ENCODE measurements at places on chromosomes 5 and 9.

DNA sequence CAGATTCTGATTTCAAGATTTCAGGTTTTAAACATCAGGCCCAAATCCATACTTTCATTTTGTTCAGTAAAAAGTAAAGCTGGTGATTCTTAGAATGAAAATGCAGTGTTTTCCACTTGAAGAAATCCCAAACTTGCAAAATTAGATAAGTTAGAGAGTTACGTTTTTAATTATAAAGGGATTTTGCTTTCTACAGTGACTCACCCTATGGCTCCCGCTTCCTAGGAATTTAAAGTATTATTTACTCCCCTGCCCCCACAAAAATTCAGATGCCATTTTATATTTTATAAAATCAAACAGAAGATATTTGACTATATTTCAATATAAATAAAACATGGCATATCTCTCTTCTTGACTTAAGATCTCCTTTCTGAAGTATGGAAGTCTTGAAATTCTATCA lies 402.9 kb downstream of the ZSWIM6 start:
- no peak for DNase-seq

DNA sequence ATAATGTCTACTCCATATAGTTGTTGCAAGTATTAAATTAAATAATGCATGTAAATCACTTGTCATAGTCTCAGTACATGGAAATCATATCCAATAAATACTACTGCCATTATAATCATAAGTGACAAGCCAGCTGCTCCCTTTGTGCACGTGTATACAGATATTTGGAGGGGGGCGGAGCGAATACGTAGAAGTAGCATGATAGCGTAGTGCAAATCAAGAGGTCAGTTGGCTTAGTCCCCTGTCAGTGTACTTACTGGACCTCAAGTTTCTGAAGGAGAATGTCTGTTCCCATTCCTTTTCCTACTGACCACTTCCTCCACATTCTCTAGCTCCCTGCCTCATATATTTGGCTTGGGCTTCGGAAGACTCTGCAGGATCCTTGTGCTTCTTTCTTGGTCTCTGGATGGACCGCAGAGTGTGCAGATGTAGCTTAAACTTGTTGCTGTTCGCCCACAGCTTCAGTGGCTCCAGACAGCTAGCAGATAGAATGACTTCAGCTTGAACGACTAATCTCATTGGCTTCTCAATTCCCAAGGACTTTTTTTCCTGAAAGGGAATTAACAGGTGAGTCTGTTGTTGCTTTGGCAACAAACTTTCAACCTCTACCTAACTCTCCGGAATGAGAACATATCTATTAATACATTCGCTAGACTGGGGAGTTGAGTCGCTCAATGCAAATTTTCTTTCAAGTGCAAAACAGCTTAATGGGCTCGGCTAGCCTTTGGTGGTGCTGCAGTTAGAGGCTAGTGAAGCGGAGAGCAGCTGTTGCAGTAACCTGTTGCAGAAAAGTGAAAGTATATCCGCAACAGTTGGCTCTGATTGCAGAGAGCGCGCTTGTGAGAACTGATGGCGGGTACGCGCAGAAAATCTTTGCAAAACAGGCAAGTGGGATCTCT lies at the start of gene PCDHB1:
Gene PCDHB1, plus strand, starts transcription at position 753 of the 899 bp plus-strand sequence. Its CDS starts 97 bp downstream, at position 850.
- DNase-seq: no peak

GRCh38 chr9:10265153-10265631 lies 347.6 kb downstream of the PTPRD start:
- DNase-seq: no peak

DNA sequence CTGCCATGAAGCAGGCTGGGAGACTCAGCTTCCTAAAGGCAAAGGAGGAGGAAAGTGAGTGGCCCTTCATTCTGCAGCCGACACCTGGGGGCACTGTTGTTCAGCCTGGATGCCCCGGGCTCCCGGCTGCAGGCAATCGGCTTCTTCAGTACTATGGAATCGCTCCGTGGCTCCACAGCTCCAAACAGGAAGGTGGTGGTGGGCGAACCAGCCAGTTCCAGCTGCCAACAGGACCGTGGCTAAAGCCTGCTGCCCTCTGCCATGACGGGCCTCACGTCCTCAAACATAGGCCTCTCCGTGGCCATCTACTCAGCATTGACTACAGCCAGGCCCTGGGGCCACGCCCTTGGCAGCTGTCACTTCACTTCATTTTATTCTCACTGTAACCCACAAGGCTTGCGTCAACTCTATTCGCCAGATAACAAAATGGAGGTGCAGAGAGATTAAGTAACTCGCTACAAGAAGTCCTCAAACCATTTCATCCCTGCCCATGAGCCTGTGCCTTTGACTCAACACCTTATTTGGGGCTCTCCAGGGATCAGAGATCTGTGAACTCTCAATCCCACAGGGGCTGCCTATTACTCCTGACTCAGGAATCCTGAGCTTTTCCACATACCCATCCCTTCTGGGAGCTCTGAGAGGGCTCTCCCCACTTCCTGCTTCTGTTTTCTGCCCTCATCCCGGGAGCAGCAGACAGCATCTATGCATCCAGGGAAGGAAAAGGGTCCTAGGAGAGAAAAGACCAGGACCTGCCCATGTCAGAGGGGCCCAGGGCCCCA lies 38.0 kb downstream of the PAX5 start:
- no peak for DNase-seq

DNA sequence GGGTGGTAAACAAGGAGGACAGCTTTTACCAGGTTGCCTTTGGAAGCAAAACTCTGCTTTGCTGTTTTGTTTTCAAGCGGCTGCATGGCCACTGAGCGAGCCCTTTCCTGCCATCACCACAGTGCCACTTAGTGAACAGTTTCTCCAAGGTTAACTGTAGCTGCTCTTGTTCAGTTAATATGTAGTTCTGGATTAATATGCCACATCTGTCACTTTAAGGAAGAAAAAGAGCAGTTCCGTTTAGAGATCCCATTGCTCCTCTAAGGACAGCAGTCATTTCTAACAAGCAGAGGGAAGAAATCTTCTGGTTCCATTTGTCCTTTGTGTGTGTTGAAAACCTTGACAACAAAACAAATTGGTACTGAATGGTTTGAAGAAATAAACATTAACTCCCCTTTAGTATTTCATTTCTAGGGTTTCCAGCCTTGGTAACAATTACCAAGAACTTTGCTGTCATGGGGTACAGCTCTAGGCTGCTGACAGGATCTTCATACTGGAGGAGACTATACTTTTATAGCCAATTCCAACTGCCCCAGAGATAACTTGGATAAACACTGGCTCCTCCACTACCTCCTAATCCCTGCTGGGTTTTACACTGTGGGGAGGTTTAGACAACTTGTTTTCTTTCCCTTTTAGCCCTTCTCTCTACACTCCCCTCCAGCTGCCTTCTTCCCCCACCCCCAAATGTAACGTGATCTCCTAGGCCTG lies 10.3 kb upstream of the ABL1 start:
- no peak for DNase-seq

DNA sequence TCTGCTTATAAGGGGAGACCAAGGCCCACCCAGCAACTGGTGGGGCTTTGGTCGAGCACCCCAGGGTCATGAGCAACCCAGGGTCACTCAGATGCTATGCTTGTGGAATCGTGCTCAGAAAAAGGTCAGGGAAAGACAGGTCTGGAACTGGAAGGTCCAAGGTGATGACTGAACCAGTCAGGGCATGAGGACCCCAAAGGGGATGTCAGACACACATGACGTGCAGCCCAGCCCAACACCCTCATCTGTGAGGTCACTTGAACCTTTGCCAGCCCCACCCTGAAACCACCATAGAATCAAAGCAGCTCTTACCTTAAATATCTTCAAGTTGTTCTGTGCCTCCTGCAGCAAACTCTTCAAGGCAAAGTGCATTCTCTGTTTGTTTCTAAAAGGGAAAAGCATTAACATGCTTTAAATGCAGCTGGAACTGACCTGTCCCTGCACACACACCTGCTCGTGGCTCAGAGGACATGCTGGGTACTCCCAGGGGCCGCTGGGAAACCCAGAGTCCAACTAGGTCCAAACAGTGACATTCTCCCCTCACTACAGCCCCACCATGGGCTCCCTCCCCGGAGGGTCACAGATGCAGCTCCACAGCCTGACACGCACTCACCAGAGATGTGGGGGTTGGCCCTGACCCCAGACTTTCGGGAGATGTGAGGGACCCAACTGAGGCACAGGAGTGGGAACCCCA lies 29.4 kb downstream of the IPPK start:
- DNase-seq: no peak

DNA sequence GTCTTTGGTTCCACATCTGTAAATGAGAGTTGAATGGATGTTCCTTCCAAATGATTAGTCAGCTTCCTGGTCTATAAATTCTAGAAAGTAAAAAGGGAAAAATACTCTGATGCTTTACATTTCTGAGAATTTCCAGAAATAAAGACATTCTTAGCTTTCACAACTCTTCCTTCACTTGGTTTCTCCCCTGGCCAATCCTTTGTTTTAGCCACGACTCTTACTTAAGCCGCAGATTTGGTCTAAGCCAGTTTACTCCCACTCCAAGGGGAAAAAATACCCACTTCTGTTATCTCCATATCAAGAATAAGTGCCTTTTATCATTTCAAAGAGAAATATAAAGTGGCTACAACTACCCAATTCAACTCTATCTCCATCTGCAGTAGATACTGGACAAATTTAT lies 29.7 kb downstream of the PWWP2A start:
- DNase-seq: no peak

DNA sequence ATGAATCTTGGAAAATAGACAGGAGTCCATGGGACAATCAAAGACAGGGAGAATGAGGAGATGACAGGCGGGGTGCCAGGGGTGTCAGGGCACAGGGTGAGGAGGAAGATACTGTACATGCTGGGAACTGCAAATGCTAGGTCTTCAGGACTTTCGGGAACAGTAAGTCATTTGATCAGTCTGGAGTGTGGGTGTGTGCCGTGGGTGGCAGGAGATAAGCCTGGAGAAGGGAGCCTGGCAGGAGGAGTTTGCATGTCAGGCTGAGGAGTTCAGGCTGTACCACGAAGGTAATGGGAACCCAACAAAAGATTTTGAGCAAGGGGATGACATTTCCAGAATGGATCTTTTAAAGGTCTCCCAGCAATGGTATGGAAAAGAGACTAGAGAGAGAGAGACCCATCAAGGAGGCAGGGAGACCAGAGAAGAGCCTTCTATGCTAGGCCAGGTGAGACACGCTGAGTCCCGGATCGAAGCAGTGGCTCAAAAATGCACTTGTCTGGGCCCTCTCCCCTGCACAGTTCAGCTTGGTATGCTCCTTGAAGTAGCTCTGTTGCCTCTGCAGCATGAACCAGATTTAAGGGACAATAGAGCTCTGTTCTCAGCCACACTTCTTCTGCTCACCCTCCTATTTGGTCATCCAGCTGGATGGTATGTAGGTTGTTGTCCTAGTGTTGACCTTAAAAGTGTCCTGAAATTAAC lies 77.0 kb upstream of the FER start:
- no peak for DNase-seq

DNA sequence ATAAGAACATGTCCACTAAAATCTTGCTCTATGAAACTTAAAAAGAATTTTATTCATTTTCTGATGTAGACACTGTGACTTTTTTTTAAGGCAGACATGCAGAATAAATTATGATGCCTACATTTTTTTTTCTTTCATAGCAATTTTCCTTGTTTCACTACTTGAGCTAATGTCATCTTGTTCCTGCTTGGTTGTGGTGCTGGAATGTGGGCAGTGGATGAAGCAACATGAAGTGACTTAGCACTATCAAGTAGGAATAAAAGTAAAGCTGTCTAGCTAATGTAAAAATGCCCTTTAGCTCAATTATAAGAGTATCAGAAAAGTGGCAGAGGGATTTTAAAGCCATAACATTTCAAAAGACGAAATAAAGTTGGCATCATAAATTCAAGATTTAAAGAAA lies 191.0 kb downstream of the ADAMTS6 start:
- no peak for DNase-seq

- no peak for DNase-seq
Measured at GRCh38 chr9:69188975-69189374, 14.9 kb downstream of the TJP2 start.

DNA sequence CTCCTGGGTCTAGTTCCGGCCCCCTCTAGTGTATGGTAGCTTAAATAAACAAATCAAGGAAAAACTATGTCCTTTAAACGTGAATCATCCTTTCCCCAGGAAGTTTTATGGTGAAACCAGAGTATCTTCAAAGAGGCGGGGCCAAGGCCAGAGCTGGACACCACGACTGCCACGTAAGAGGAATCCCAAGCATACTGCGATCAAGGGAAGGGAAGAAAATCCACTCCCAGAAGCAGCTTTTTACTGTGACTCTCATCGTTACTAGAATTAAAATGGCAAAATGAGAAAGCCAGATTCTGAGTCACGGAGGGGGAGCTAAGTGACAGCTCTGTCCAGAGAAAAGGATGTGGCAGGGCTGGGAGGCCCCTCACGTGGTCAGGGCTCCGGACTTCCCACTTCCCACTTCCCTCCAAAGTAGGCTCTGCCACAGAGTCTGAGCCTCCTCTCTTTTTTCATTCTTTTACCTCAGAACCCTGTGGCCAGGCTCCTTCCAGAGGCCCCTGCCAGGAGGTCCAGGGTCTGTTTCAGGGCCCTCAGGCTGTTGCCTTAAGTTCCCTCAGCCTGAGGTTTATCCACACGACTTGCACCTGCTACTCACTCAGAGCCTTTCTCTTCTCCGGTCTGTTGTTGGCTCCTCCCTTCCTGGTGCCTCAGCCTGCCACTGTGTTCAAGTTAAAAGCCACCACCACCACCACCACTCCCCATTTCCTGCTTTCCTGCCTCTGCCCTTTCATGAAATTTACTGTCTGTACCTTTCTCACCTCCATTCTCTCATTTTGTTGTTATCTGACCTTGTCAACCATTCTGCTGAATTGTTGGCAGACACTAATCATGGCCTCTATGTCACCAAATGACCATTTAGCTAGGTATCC lies 1.4 kb upstream of the GLRX start:
- no peak for DNase-seq

DNA sequence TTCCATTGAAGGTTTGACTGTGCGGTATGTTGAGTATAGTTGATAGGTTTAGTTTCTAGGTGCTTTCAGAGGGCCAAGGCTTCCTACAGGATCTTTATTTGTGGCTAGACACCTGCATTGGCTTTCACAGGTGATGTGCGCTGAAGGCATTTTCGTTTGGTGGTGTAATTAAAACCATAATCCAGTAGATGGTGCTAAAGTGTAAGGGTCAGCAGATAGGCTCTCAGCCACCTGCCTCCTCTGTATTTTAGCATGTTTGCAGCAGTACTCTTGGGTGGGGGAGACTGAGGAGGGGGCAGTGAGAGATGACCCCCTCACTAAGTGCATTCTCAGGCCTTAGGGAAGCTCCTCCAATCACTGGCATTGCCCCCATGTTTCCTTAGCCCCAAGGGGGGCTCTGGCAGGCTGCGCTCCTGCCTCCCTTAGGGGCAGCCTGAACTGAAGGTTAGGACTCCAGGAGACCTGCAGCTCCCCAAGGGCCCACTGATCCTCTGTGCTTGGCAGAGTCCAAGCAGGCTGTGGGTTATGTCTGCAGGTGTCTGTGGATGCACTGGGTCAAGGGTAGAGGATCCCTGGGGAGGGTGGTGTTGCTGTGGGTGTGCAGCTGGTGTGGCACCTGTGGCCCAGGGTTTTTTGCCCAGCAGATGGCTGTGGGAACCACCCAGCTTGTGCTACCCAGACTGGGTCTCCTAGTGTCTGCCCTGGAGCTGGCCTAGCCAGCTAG lies 23.4 kb downstream of the CDK20 start:
- no peak for DNase-seq

DNA sequence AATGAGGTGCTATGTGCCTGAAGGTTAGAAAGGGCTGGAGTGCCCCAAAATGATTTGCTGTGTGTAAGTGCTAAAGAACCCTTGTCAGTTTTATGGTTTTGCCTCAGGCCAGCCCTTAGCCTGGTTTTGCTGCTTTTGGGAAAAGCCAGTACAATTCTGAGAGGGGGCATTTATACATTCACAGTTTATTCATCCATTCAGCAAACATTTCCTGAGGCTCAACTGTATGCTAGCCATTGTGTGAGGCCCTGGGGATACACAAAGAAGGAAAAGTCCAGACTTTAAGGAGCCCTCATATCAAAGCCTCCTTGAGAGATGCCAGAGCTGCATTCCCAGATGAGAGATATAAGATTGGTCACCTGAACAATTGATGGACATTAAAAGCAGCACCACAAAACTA lies 115.2 kb upstream of the PLCXD3 start:
- no peak for DNase-seq
